CD4-positive, alpha-beta T cell treated with Interferon alpha-2 for 1 hour (primary cell): ENCODE measurements at places on chromosomes 4 and X.

GRCh38 chrX:111854556-111855490 lies 21.2 kb upstream of the TRPC5OS start:
- no peak for DNase-seq

GRCh38 chrX:120087289-120088017 lies 10.0 kb upstream of the RHOXF2B start:
- DNase-seq = no peak

DNA sequence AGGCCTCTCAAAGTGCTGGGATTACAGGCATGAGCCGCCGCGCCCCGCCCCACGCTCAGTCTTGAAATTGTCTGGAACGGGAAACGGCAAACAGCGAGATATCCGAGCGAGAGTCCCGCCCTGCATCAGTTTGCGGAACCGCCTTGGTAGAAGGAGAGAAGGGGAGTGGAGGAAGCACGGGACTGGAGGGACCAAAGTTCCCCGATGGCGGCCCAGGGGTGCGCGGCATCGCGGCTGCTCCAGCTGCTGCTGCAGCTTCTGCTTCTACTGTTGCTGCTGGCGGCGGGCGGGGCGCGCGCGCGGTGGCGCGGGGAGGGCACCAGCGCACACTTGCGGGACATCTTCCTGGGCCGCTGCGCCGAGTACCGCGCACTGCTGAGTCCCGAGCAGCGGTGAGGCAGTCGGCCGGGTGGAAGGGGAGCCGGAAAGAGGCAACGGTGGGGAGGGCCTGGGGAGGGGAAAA lies at the start of gene BST1:
Gene BST1 (plus strand): TSS at position 125 of the 463 bp plus-strand sequence. CDS start 80 bp downstream, at position 205.
- peak; percentile 73 for DNase-seq

DNA sequence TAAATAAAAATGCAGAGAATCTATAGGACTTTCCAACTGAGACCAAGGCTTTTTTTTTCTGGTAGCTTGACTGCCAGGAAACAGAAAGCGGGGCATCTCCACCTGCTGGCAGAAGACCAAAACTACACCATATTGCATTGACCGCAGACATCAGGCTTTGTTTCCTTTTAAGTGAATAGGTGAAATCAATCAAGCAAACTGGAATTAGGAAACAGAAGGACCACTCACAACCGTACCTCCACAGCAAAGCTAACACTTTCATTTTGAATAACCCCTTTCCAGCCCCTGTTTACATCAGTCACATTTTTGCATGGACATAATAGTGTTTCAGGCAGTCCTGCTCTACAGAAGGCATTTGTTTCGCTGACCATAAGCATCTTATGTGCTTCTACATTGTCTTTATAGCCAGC lies 218.2 kb downstream of the IDS start:
- peak; percentile 25 for DNase-seq

DNA sequence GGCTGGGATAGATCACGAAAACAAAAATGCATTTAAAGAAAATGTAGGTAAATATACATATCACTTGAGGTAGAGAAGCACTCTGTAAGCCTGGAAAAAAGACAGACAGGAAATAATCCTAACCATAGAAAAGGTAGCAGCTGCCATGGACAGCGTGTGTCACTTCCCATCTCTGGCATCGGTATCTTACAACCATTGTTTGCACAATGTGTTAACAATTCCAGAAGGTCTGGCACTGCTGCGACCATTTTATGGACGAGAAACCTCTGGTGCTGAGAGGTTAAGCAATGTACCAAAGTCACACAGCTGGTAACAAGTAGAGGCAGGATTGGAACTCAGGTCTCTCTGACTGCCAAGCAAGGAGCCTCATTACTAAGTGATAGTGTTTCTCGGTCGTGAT lies 1.7 kb upstream of the MTNR1A start:
- no peak for DNase-seq

- DNase-seq = no peak
Observed at GRCh38 chrX:24515447-24515846, 50.4 kb downstream of the PDK3 start.

- DNase-seq = no peak
Observed at GRCh38 chr4:89249313-89249712, 58.3 kb downstream of the GPRIN3 start.

DNA sequence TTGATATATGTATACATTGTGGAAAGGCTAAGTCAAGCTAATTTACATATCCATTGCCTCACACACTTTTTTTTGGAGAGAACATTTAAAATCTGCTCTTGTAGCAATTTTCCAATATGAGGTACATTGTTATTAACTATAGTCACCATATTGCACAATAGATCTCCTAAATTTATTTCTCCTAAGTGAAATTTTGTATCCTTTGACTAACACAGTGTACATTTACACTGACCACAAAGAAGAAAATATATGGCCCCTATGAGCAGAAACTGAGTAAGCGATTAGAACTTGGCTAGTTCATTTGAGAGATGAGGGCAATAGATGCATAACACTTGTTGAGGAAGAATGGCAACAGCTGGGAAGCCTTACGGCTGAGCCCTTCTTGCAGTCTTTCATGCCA lies 20.3 kb upstream of the GUCY1B1 start:
- no peak for DNase-seq

GRCh38 chr4:61070269-61070668 lies 129.9 kb upstream of the ADGRL3 start:
- DNase-seq = no peak

GRCh38 chrX:83658731-83659130 lies 150.6 kb downstream of the POU3F4 start:
- no peak for DNase-seq

DNA sequence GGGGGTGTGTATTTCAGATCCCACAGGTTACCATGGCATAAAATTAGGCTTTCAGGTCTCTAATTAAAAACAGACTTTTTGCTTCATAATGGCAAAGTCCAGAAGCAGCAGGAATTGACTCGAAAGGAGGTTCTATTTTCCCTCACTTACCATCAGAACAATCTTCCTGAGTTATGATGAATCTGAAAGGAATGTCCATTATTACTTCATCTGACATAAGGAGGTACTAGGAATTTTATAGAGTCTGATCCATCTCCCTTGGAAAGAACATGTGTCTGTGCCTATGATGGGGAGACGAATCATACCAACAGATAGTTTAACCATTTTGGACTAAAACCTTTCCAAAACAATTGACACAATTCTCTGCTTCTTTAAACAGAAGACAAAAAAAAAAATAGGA lies 206.3 kb upstream of the FGF13 start:
- no peak for DNase-seq

DNA sequence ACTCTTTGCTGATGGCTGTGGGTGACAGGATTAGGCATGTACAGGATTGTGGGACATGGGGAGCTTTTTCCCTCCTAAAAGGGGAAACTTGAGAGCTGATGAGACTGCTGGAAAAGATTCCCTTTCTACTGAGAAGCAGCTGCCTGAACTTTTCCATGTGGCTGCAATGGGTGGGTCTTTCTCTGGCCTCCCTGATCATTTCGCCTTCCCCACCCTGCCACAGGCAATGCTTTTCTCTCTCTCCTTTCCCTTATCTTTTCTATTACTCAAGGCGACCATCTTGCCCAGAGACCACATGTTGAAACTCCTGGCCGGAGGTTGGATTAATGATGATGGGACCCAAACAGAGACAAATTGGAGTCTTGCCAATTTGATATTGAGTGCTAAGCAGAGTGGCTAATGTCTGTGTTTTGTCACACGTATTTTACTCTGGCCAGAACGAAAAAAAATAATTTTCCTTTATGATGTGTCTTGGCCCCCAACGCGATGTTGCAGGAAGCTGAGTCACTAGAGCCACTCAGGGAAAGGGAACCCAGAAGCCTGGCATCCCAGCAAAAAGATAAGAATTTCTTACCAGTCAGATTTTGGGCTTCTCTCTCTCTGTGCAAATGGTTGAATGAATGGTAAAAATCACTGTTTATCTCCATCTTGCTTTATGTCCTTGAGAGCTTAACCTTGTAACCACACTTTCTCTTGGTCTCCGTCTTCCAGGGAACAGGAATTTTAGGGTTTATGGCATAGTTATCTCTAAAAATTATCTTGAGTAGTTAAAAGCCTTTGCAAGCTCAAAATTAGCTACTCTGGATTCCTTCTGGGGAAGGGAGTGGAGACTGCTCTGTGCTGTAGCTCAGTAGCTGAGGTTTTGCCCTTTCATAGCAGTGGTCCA lies 19.4 kb upstream of the ATP8A1 start:
- DNase-seq = no peak

DNA sequence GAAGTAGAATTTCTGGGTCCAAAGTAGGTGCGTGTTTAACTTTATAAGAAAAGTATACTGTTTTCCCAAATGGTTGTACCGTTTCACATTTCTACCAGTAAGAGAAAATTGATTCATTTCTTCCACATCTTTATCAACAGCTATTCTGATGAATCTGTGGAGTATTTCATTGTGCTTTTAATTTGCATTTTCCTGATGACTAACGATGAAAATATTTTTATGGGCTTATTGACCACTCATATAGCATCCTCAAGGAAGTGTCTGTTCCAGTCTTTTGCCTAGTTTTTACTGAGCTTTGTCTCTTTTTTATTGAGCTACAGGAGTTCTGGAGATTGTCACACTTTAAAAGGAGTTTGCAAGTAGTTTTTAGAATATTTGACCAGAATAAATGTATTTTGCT lies 92.6 kb downstream of the ASB9 start:
- DNase-seq = no peak

DNA sequence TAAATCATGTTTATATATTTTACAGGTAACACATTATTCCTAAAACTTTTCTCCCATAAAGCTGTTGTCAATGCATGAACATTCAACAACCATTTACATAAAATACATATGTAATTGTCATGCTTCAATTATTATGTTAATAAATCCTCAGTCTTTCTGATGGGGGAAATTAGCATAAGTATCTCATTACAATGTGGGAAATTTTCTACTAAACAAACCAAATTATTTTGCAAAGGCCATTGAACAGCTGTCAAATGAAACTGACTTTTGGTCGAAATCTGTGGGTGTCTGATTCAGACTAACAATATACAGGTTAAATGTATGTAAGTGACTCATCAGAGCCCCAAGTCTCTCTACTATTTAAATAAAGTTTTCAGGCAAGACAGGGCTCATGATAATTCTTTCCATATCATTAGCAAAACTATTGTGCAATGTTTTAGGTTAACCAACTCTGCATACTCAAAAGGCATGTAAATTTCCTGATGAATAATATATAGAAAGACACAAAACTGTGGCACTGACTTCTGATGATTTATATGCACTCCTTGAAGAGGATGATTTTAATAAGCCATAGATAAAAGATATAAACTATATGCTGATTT lies 795.3 kb upstream of the AADAT start:
- no peak for DNase-seq

GRCh38 chr4:45155081-45155777 lies 428.9 kb upstream of the GNPDA2 start:
- no peak for DNase-seq

- DNase-seq = no peak
Observed at GRCh38 chrX:153688506-153688905, 780 bp downstream of the SLC6A8 start.

DNA sequence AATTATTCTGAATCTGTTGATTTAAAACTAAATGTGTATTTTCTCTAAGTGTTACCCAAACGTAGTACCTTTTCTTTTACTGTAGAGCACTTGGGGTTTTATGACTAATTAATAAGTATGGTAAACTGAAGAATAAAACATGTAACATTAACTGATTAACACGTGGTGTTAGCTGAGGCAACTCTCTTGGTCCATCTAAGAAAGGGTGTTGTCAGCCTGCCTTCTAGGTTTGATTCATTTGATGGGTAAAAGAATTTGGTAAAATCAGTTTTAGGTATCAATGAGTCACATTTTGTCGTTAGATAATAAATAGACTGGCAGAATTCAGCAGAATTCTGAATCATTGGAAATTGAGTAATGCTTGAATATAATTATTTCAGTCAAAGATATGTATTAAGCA lies 99.7 kb downstream of the AFF1 start:
- no peak for DNase-seq

GRCh38 chrX:31168551-31168950 lies 96.7 kb upstream of the FTHL17 start:
- DNase-seq = no peak

DNA sequence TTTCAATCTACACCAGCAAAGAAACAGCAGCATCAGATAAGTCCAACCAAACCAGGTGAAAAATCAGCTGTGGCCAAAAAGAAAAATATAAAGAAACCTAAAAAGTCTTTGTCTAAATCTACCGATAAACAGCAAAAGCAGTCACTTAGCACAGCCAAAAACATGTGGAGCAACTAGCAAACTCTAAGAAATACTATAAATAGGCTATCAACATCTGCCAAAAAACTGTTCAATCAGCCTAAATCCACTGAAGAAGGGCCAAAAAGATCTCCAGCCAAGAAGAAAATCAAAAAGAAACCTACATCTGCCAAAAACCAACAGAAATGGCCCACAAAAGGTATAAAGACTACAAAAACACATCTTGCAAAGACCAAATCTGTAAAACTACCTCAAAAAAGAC lies 36.7 kb upstream of the CABS1 start:
- no peak for DNase-seq

- DNase-seq = no peak
Observed at GRCh38 chrX:152450076-152450475, 1.0 kb downstream of the GABRA3 start.

- DNase-seq = no peak
Observed at GRCh38 chrX:9943420-9943819, 23.7 kb upstream of the CLDN34 start.

- no peak for DNase-seq
Observed at GRCh38 chr4:71147261-71147660, 153.8 kb downstream of the DCK start.

DNA sequence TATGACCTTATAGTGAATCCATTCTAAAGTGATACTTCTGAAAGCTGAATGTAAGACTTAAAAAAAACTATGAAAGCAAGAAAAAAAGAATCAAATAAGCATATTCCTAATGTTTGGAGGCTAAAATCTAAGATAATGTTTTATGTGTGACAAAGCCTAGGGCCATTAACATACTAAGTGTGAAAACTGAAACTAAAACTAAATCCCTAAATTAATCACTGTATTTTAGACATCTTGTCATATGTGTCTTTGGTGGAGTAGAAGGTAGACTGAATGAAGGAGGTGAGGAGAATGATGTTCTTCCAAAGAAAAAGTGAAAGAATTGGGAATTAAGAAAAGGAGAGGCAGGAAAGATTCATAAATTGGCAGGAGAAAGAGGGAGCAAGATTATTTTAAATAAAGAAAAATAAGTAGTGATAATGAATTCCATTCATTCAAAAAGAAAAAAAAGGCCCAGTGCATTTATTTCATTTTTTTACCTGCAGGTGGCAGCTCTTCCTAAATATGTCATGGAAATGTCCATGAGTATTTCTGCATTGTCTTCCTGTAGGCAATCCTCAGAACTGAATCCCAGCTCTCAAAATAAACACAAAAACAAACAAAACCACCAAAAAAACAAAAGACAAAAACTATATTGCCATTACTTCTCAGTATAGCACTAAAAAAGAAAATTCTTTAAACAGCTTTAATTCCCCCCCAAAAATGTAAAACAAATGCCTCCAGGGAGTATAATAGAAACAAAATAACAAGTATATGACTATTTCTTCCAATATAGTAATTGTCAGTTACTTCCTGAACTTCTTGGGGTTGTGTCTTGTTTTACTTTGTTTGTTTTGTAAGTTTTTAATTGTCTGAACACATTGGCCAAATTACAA lies 17.0 kb upstream of the AP1AR start:
- peak; percentile 47 for DNase-seq
